ENCODE measurements at places on chromosomes 4 and X.

- DNase-seq, result no peak
Measured at GRCh38 chr4:87310691-87311335, 11.9 kb downstream of the HSD17B13 start.

- no peak for DNase-seq
Measured at GRCh38 chr4:40196724-40197281, at the start of gene RHOH. RHOH (plus strand) TSS chr4:40197031; CDS start chr4:40243387, 46,356 bp downstream.

DNA sequence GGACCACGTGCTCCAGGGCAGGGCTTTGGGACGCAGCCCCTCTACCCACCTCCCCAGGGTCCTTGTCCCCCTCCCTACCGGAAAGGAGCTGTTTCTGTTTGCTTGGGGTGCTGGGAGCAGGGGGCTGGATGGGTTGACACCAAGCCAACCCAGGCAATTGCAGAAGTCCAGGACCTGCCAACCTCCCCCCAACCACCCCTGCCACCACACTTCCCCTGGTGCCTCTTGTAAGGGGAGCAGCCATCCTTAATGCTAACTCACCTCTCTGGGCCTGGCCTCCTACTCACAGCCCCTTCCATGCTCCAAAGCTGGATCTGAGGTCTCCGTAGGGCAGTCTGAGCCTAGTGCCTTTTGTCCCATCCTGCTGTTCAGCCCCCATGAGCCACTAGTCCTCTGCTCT, 631.9 kb downstream of the BCOR start:
- DNase-seq, result no peak

DNA sequence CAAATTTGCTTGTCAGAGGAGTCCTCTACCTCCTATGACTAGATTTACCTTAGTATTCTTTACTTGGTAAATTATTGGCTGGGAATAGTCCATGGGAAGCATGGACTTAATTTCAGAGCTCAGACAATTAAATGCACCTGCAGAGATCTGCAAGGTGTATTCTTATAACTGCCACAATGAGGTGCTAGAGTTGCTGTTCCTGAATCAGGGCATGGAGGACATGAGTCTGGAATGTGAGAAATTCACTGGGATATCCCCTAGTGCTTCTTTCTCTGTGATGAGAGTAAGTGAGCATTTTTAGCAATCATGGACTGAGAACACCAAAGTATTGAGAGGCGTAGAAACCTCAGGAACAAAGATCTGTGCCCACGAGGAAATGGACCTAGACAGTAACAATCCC, 32.9 kb upstream of the GRID2 start:
- no peak for DNase-seq

DNA sequence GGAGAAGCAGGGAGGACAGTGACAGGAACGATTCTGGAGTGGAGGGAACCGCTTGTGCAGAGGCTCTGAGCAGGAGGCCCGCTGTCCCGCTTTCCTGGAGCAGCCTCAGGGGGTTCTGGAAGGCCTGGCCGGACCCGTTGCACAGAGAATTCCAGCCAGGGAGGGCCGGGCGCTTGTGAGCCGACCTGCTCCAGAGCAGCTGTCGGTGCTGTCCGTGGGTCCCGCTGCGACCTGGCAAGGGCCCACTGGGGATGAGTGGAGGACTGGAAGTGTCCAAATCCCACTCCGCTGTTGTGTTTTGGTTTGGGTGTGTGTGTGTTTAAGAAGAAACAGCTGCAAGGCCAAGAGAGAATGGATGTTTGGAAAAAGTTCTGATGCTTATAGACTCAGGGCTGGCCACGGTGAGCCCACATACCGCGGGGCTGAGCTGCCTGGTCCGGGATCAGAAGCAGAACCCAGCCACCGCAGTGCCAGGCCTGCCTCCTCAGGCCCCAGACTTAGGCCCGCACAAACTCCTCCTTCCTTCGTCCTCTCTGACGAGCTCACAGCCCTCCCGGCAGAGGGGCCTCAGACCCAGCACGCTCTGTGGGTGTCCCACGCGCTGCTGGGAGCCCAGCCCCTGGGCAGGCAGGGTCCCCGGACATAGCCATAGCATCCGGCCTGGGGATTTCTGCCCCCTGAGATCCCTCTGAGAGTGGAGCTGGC, 73.9 kb downstream of the HTRA3 start:
- no peak for DNase-seq

- no peak for DNase-seq
Measured at GRCh38 chr4:36712013-36712412, 430.6 kb downstream of the DTHD1 start.

- DNase-seq, result no peak
Measured at GRCh38 chrX:136200466-136200865, 50.7 kb downstream of the MAP7D3 start.

DNA sequence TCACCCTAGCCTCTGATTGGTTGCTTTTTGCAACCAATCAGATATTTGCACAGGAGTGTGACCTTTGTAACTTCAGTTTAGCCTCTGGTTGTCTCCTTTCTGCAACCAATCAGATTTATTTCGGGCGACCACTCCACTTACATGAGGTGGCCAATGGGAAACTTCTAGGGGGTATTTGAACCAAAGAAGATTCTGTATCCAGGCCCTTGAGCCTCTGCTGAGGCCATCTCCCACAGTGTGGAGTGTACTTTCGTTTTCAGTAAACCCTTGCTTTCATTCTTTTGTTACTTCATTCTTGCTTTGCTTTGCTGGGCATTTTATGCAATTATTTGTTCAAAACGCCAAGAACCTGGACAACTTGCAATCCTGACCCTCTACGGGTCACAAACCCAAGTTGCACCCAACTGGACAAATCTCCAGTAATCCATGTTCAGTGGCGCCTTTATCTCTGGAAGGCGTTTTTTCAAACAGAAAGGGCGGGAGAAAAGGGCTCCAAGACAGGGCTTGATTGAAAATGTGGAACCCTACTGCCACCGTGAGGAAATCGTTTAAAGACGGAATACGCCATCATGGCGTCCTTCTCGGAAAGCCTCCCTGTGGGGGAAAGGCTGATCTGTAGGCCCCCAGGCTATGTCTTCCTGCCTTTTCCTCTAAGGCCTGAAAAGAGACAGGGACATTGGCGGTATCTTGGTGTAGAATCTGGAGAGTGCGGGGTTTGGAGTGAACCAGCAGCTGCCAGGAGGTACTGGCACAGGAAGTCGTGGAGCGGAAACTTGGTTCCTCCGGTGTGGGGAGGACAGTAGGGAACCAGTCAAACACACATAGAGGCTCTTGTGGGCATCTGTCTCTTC, 184.6 kb downstream of the OR13H1 start:
- no peak for DNase-seq

GRCh38 chr4:158778156-158778711, 9.4 kb downstream of the FNIP2 start:
- no peak for DNase-seq

GRCh38 chr4:87112063-87112462, 108.4 kb downstream of the KLHL8 start:
- no peak for DNase-seq

- no peak for DNase-seq
Measured at GRCh38 chrX:40088299-40088625, 9.5 kb downstream of the BCOR start.

GRCh38 chr4:14023036-14023435, 395.5 kb upstream of the BOD1L1 start:
- no peak for DNase-seq

DNA sequence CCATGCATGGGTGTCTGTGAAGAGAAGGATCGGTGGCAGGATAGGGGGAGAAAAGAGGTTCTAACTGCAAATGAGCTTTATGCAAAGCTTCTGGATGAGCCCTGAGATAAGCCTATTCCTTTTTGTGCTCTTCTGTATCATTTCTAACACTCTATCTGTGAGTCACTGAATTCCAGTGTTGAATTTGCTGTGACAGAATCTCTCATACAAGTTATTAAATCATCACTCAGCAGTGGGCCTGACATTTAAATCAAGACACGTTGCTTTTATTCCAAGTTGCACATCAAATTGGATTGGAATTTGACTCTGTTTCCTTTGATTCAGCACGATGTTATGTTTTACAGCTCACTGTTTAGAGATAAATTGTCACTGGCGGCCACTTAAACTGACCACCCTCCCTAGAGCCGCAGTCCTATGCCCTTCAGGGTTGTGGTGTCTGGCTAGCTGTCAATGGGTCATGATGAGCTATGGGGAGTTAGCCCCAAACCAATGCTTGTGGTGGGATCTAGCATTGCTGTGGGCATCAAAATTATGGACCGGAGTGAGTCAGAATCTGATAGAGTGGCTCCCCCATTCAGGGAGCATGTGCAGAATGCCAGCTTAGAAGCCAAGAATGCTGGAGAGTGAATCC, 42.7 kb downstream of the LHFPL1 start:
- DNase-seq, result no peak

- DNase-seq, result no peak
Measured at GRCh38 chr4:1368421-1369090, 21.5 kb downstream of the UVSSA start.

DNA sequence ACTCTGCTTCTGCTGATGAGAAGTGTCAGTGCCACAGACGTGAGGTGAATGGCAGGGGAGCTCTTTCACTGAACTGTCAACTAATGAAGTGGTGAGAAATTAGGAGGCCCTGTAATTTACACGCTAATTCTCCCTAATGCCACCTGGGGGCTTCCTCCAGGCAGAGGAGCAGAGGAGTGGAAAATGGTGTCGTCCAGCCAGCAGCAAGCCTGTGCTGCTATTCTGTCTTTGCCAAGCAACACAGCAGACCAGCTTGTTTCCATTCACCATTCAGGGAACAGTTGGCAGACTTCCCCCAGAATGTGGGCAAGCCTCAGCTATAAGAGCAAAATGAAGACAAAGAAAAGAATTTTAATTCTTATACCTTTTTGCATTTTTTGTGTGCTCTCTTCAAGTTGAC, 245.2 kb upstream of the TET2 start:
- DNase-seq, result no peak

DNA sequence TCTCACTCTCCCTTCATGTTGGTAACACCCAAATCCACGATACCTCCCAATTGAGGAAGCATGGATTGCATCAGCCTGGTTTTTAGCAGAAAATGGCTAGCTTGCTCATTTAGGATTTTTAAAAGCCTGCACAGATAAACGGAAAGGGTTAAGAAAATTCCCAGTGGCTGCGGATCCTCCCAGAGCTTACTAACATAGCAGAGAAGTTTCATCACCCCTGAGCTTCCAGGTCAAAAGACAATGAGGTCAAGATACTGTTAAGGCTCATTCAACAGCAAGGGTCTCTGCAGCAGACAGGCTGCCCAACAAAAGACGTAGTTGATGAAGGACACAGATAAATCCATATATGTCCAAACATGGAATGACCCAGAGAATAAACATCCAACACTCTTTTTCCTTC, 220.2 kb downstream of the ASMT start:
- DNase-seq, result no peak

GRCh38 chr4:30929649-30930048, 209.5 kb downstream of the PCDH7 start:
- no peak for DNase-seq

DNA sequence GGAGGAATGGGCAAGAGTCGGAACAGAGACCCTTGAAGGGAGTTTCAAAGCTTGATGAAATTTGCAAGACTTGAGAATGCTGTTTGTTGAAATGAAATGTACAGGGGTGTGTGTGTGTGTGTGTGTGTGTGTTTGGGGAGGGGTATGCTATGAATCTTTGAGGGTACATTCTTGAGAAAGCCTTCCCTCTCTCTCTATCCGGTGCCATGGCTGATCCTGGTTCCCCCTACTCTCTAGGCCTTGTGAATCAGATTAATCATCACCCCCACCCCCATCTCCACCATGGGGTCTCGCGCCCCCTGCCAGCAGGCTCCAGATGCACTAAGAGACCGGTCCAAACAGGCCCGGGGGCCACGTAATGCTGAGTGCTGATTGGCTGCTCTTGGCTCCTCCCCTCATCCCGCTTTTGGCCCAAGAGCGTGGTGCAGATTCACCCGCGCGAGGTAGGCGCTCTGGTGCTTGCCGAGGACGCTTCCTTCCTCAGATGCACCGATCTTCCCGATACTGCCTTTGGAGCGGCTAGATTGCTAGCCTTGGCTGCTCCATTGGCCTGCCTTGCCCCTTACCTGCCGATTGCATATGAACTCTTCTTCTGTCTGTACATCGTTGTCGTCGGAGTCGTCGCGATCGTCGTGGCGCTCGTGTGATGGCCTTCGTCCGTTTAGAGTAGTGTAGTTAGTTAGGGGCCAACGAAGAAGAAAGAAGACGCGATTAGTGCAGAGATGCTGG, at the start of gene HTR2C:
Gene HTR2C (plus strand): TSS at position 441 of the 729 bp plus-strand sequence. CDS start 142,851 bp downstream, outside the sequence.
- DNase-seq, result no peak

GRCh38 chr4:2416564-2417225, 1.8 kb downstream of the ZFYVE28 start:
- no peak for DNase-seq
